ENCODE measurements at places on chromosomes 12 and 14.

DNA sequence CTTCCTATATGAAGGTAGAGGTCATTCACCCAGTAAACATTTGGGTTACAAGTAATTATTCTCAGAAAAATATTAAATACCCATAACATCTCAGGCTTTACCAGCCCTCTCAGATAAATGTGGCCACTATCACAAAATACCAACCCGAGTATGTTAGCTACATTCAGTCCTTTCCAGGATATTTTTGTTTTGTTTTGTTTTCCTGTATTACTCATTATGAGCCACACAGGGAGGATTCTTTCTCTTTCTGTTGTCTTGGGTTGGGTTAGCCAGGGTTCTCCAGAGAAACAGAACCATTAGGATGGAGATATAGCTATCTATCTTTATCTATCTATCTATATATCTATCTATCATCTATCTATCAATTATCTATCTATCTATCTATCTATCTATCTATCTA, 947.6 kb upstream of the MDGA2 start:
- DNase-seq = no peak

DNA sequence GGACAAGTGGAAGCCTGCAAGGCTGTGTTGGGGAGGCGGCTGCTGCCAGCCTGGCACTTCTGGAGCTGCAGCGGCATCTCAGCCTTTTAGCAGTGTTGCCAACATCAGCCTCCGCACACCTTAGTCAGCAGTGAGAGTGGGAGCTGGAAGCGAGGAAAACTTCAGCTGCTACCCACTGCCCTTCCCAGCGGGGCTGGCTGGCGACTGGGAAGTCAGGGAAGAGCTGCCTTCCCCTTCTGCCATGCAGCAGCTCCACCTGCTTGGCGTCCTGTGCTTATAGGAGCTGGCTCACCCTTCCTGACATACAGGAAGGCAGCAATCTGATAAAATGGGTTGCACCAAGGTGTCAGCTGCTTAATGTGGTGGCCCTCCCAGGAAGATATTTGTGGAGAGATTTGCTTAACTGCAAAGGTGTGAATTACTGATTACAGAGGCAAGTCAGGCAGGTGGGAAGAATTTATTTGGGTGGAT, 15.4 kb upstream of the PLEKHG3 start:
- no peak for DNase-seq

- DNase-seq = no peak
Measured at GRCh38 chr12:105554223-105554678, 223.8 kb downstream of the C12orf75 start.

GRCh38 chr12:40185303-40185693, 39.5 kb upstream of the LRRK2 start:
- no peak for DNase-seq

GRCh38 chr12:102504280-102504679, 23.9 kb upstream of the IGF1 start:
- DNase-seq = no peak

- DNase-seq = no peak
Measured at GRCh38 chr12:17511369-17511768, 578.6 kb downstream of the RERGL start.

GRCh38 chr12:104598342-104599271, 141.9 kb downstream of the CHST11 start:
- DNase-seq = no peak

DNA sequence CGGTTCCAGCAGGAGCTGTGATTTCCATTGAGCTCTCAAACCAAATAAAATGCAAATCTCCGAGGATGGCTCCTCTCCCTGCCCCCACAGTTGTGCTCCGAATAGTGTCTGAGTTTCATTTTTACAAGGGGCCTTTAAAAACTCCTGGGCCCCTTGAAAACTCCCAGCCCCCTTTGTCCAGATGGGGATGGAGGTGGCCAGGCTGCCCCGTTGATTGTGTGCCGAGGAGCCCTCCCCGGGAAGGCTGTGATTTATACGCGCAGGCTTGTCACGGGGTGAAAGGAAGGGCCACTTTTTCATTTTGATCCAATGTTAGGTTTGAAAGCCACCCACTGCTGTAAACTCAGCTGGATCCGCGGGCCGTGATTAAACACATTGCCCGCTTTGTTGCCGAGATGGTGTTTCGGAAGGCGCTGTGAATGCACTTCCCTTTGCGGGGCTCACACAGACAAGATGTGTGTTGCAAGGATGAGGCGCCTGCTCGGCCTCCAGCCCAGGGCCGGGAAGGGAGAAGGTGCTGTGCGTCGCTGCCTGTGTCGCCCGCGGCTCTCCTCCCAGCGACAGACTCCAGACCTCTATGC, 98.8 kb downstream of the TMEM132C start:
- DNase-seq = no peak

DNA sequence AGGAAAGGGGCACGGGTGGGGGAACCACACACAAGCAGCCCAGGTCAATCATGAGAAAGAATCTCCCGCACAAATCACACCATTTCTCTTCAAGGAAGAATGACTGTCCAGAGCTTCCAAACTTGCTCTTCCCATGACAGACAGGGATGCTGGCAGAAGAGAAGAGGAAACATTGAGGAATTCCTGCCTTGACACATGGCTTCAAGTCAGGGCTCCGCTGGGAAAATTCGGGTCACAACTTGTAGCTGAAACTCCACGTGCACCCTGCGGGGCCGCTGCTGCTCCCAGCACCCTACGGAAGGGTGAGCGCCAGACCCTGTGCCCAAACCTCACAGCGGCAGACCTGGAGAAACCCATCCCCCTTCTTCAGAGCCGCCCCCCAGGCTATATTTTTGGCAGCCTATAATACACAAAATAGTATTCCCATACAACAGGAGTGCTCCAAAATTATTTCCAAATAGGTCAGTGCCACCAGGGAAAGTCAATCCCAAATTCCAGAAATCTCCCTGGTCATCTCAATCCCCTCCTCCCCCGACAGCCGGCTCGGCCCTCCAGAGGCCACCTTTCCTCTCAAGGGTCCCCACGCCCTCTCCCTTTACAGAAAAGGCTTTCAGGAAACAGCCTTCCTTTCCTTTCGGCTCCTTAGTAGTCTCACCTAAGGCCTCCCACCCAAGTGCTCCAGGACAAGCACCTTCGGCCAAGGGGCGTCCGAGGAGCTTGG, 1.3 kb downstream of the TMEM132D start:
- no peak for DNase-seq

GRCh38 chr14:104297721-104298401, 159.5 kb downstream of the KIF26A start:
- no peak for DNase-seq

DNA sequence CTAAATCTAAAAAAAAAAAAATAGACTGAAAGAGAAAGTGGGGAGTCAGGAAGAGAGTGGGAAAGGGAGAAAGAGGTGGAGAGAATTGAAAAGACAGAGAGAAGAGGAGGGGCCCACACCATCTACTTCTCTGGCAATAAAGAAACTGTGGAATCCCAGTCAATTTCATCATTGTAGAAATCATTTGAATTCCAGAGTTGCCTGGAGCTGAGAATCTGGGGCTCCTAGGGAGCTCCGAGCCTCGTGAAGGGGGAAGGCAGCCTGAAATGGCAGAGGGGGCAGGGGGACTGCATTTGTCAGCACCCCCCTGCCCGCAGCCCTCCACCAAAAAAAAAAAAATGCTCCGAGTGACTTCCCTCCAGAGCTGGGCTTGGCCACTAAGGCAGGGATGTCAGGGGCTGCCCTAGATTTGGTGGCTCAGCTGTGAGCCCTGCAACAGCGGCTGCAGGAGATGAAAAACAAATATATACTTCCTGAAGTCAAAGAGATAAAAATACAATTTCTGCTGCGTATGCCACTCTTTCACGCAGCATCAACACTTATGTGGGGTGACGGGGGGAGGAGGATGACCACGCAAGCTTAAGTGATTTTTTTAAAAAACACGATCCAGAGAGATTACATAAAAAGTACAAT, 80.5 kb downstream of the BCL11B start:
- DNase-seq = no peak

GRCh38 chr12:7210642-7211151, 21.2 kb downstream of the PEX5 start:
- DNase-seq = no peak

GRCh38 chr12:101876322-101876860, 989 bp upstream of the DRAM1 start:
- no peak for DNase-seq

DNA sequence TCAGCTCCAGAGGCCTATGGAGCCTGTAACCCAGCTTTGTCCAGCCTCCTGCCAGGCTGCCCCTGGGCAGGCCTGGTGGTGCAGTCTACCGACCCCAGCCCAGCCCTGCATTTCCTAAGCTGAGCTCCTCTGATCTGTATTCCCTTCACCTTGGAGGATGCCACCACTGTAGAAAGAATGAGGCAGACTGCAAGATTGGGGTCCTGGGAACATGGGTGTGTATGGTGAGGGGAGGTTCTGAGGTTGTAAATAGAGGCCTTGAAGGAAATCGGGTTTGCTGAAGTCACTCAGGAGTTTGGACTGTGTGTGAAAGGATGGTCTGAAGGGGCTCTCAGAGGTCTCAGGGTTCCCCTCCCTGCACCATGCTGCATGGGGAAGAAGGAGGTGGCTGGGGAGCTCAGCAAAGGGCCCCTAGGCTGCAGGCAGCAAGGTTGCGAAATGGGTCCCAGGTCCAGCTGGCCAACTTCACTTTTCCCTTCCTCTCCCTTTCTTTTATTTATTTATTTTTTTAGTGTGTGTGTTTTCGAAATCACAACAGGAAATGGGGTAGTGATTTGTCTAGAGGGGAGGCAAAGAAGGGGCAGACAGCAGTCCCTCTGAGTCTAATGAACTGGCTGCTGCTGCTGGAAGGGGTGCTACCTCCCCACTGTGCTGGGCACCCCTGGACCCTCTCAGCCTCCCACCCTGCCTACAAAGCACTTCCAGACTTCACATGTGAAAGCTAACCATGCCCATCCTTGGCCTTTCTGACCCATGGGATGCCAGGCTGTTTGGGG, 1.2 kb upstream of the LRP1-AS start:
- no peak for DNase-seq

GRCh38 chr12:42855362-42855950, 265.9 kb upstream of the PRICKLE1 start:
- DNase-seq = no peak

GRCh38 chr14:77103951-77104350, 5.9 kb downstream of the CIPC start:
- DNase-seq = no peak

DNA sequence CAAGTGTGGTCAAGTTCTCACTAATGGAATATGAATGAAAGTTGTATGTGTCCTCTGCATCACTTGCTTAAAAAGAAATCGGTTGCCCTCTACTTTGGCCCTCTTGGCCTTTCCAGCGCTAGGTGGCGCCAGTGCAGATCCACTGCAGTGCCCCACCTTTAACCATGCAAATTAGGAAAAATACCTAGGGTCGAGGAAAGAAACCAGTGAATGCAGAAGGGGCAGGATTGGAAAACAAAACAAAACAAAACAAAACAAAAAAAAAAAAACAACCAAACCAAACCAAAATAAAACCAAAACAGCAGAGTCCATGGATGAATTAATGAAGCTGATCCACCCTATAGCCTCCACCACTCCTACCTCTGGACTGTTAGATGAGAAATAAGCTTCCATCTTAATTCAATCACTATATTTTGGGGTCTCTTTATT, 12.9 kb upstream of the NEMF start:
- peak; percentile 72 for DNase-seq

GRCh38 chr14:20427231-20428009, 8.5 kb downstream of the KLHL33 start:
- DNase-seq = no peak

GRCh38 chr12:3308063-3308462, 182.9 kb upstream of the PRMT8 start:
- DNase-seq = no peak

- no peak for DNase-seq
Measured at GRCh38 chr14:59275668-59276067, 87.2 kb downstream of the DAAM1 start.

DNA sequence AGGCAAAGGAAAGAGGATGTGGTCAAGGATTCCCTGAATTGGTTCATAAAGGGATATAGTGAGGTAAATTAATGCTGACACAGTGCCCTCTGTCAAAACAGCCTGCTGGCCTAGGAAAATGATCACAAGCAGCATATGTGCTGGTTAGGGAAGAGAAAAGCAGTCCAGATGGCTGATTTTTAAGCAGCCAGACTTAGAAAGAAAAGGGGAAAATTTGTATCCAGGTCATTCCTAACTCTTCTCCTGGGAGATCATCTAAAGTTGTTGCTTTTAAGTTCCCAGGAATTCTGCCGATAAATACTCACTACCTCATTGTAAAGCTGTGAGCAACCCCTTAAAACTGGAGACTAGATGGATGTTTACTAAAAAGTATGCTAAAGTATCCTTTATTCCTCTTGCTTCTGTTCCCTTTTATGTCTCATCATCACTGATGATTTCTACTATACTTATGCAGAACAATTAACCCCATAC, 46.4 kb upstream of the CNOT2 start:
- no peak for DNase-seq

DNA sequence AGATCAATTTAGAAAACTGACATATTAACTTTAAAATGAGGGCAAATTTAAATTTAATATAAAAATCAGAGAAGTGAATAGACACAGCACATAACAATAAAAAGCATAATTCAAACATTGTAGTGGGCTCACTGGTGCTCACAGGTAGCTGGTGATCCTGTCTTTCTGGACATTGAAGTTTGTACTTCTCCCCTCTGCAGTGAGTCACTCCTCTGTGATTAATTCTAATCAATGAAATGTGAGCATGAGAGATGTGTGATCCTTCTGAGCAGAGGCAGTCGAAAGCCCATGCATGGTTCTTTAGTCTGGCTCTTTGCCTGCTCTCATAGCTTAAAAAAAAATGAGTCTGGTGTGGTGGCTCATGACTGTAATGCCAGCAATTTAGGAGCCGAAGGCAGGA, 59.0 kb upstream of the RERGL start:
- no peak for DNase-seq

DNA sequence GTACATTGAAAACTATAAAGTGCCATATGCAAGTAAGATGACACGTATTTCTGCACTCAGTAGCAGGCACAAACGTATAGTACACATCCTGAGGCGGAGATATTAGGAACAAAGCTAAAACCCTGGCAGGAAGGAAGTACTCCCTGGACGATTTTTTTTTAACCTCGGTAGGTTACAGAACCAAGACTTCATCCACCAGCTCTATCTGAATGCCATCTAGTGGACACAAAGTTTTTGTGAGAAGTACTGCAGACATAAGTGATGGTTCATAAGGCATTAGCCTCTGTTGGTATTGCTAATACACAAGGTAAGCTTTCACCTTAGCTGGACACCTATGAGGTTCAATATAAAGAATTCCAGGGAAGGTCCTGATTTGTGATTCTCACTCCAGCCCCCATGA, 83.0 kb upstream of the CCDC196 start:
- DNase-seq = no peak

- no peak for DNase-seq
Measured at GRCh38 chr14:88369496-88369895, 16.0 kb upstream of the SPATA7 start.

DNA sequence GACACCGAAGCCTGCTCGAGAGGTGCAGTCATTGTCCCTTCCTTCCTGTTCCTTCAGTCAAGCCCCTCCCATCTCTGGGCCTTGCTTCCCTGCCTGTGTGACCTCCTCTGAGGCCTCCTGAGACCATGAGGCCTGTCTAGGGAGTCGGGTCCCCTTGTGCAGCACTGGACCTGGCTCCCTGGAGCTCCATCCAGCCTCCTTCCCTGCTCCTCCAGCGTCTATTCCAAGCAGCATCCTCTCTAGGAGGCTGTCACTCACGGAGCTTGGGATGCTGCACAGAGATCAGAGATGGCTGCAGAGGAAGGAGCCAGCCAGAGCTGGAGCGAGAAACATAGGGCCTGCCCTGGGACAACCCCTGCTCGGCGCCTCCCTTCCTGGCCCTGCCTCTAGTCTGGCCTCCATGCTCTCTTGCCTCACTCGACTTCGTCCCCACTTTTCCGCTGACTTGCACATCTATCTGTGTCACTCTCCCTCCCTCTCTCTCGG, 142.7 kb downstream of the BCL11B start:
- no peak for DNase-seq

Data from stimulated activated CD8-positive, alpha-beta memory T cell treated with anti-CD3 and anti-CD28 coated beads, Interleukin-4, amount 100 ng/mL, for 4 hours (primary cell).